ENCODE measurements at places on chromosomes 7 and 10. TPM values are rescaled to one million over a fixed set of nuclear protein-coding genes. Genes with fewer than 3 reads are reported as not detected.

GPR85 gene
- total RNA-seq: 1.9 TPM

SEC61A2 gene
- total RNA-seq: 4.8 TPM

LAMB4 gene
- total RNA-seq: not detected

GBX1 gene
- total RNA-seq: not detected

LUC7L2 gene
- total RNA-seq: 106 TPM

LIPJ gene
- 0.13 TPM for total RNA-seq

ZNF862 gene
- total RNA-seq: 17.3 TPM

ZPBP gene
- not detected for total RNA-seq

UNCX gene
- not detected for total RNA-seq

VPS37D gene
- 7.0 TPM for total RNA-seq

RUFY2 gene
- 17.9 TPM for total RNA-seq
